Karpas-422 (cell line): ENCODE measurements at places on chromosomes 6 and 20.

- DNase-seq: peak; percentile 93
Observed at GRCh38 chr6:28124350-28124970, at the start of gene ZSCAN16. Gene ZSCAN16, plus strand, starts transcription at chr6:28124609. Its CDS starts 835 bp downstream, at chr6:28125444.

GRCh38 chr6:27889275-27889627 is 22.9 kb downstream of the OR2B2 start:
- no peak for DNase-seq

- no peak for DNase-seq
Observed at GRCh38 chr20:46378412-46379009, 27.9 kb downstream of the ELMO2 start.

DNA sequence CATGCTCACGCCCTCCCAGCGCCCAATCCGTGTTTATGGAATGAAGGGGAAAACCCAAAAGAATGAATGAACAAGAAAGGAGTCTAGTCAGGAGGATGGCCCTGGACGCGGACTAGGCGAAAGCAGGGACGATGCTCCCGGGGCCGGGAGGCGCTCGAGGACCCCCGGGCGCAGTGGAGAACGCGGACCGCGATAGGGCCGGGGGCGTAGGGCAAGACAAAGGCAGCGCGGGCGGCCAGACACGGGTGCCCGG is 758 bp downstream of the GCLC start:
- DNase-seq: no peak

DNA sequence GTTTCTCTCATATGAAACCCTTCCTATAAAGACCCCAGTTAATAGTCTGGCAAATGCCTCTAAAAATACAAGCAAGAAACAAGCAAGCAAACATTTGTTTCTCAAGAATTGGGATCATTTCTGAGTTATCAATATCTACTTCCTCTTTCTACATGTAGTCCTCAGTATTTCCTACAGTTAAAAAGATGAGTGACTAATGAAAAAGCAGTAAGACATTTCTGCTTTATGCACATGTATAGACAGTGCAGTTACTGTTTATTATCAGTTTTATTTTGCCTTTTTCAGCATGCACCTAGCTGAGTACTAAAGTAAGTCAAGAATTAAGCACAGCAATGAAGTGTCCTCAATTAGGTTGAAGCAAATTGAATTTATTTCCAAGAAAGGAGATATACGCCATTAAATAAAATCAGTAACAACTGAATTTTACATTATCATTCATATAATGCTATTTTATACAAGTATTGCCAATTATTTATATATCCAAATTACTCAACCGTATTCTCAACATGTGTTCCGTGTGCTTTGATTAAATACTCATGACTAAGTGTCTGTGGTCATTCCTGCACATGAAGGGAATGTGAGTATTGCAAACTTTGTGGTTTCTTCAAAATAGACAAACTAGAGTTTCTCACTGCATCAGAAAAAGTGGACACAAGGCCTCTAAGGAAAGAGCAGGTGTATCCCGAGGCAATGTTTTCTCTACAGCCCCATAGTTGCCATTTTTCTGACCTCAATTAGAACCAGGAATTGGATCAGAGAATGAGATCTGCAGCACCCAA is 159.3 kb upstream of the MARCKS start:
- no peak for DNase-seq
